AG09309 (cell line): ENCODE measurements at places on chromosomes 6 and 20.
A peak's percentile ranks its signal among the peaks of the same experiment; 100 is the strongest.

- DNase-seq, result no peak
Observed at GRCh38 chr20:10963717-10964266, 290.0 kb upstream of the JAG1 start.

DNA sequence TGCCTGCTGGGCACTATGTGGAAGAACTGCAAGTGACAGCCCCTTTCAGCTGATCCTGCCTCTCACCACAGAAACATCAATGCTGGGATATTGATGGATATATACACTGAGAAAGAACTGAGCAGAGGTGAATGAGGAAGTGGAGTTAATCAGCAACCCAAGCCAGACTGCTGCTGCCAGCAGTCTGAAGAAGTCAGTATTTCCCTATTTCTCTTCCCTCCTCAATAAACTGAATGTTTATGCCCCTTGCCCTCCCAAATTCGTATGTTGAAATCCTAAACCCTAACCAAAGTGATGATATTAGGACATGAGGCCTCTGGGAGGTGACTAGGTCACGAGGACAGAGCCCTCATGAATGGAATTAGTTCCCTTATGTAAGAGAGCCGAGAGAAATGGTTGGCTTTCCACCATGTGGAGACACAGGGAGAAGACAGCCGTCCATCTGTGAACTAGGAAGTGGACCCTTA is 76.3 kb downstream of the CDK19 start:
- no peak for DNase-seq

DNA sequence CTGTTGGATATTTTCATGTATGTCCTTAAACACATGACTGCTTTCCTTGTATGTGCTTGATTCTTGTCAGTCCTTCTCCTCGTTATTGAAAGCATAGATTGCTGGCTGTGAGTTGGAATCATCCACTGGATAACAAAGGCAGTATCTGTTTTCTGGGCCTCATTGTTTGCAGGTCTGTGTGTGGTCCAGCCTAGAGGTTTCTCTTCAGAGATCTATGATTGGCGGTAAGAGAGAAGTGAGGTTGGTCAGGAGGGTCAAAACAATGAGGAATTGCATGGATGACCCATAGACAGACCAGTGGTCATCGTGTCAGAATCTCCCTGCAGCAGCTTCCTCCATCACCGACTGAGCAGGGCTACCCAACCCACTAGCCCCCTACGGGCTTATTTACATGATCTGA is 915.0 kb downstream of the KIF16B start:
- no peak for DNase-seq

GRCh38 chr6:48606618-48607017 is 495.6 kb upstream of the PTCHD4 start:
- no peak for DNase-seq

DNA sequence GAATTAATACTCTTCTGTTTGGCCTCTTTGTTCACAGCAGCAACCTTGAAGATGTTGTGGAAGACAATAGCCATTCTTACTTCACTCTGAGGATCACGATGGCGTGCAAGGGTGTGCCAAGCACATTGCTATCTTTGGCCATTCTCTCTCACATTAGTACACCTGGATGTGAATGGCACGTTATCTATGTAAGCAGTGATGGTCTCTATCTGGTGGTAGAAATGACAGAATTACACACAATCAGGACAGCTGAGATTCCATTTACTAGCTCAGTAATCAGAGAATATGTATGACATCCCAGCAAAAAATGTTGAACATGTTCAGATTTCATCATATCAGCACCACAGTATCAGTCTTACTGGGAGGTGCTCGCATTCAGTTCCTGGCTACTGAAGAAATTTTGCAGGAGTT is 116.2 kb downstream of the LCA5 start:
- no peak for DNase-seq

- no peak for DNase-seq
Observed at GRCh38 chr6:142624978-142625715, 319.8 kb downstream of the HIVEP2 start.

DNA sequence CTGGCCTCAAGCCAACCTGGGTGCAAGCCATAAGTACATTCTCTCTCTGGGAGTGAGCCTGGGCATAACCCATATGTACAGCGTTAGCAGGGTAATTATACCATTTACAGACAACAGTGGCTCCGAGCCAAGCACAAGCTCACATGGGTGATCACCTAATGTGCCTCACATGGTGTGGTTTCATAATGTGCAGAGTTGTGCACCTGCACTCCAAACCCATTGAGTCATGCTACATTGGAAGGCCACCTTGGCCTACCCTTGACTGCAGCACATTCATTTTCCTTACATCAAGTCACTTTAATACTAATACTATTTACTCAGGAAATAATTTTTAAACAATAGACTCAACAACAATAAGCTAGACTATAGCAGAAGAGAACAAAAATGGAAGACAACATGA is 194.5 kb upstream of the PLN start:
- no peak for DNase-seq

- no peak for DNase-seq
Observed at GRCh38 chr20:45363611-45364492, 896 bp downstream of the SYS1 start.

DNA sequence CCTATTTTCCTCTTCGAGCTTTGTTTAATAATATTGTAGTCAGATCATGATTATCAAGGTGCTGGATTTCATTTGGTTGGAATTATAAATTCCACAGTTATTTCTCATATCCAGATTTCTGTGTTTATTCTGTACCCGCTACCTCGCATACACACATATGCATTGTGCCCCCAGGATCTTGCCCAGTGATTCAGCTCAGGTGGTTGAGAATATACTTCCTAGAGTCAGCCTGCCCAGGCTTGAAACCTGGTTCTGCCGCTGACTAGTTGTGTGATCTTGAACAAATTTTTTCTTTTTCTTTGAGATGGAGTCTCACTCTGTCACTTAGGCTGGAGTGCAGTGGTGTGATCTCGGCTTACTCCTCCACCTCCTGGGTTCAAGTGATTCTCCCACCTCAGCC is 14.7 kb downstream of the GINM1 start:
- no peak for DNase-seq

DNA sequence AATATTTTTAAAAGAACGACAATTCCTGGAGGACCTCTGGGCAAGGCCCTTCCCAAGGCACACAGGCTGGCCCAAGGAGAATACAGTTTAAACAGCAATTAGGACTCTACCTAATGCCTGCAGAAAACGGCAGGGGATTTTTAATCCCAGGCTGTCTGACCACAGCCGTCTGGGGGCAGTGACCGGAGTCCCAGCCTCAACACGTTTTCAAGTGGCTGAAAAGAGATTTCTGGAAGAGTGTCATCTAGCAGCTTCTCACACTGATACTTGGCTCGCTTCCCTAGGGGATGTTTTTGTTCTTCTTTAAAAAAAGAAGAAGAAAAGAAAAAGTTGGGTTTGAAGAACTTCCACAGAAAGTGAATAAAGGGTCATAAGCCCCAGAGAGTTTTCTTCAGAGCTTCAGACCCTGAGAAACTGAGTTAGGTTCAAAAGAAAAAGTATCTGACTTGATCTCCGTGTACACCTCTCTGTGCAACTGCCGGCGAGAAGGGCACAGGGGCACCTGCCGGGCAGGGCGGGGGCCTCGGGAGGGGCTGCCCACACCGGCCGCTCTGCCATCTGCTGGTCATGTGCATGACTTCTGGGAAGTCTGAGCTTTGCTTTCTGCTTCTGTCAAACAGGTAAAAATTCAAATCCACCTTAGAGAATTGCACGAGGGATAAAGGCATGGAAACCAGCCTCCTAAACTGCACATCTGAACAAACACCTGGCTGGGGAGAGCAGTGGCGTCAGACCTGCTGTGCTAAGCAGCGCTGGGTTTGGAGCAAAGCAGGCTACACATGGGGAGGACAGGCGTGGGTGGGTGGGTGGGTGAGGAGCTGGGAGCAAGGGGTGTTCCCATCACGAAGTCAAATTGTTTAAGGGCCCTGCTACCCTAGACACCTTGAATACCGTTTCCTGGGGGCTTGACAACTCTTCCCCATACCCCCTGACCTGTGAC is 33.0 kb downstream of the RRBP1 start:
- no peak for DNase-seq

DNA sequence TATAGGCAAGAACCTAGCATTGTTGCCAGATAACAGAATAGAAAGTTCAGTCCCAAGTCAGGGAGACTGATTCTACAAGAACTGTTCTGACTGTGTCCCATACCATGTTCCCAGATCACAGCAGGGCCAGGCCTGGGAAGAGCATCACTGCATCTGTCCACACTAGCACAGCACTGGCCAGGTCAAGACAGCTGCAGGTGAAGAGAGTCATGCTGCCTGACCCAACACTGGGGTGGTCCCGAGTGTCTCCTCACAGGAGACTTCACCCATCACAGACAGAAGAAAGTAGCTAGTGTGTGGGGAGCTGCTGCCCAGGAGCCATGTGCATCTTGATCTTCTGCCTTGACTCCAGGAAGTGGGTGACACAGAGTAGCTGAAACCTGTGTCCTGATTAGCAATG is 1.3 kb upstream of the CST9L start:
- DNase-seq, result no peak

GRCh38 chr6:165268987-165269386 is 40.4 kb downstream of the C6orf118 start:
- no peak for DNase-seq

- no peak for DNase-seq
Observed at GRCh38 chr6:5098501-5099270, 13.5 kb downstream of the PPP1R3G start.

DNA sequence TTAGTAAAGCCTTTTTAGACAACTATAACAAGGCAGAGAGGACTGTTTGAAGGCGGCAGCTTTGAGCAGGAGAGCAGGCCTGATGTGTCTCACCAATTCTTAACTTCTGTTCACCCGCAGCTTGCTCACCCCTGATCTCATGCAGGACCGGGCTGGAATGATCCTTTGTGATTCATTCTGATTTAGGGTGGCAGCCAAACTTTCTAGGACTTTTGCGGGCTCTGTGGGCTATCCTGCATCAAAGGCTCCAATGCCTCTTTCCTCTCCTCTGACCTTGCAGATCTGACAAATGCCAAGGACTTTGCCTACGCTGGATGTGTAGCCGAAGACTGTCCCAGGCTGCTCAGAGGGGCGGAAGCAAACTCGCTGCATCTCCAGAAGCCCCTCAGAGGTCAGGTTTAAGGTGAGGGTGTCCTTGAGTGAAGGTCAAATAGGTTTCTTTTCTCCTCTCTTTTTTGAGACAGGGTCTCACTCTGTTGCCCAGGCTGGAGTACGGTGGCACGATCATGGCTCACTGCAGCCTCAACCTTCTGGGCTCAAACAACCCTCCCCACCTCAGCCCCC is 72.3 kb downstream of the VEGFA start:
- peak; percentile 32 for DNase-seq

DNA sequence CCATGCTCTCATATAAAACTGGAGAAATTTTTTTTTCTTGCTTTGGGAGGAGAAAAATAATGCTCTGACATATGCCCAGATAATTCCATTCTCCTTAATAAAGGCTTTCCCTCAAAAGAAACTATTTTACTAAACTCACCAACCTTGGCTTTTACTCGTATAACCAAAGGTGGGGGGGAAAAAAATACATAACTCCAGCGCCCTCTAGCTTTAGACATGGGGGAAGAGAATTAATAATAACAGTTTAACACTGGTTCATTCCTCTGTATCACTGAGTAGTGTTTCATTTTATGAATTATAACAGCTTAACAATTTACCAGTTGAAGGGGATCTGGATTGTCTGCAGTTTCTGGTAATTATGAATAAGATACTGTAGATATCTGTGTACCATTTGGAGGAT is 1226.1 kb downstream of the GRIK2 start:
- no peak for DNase-seq

DNA sequence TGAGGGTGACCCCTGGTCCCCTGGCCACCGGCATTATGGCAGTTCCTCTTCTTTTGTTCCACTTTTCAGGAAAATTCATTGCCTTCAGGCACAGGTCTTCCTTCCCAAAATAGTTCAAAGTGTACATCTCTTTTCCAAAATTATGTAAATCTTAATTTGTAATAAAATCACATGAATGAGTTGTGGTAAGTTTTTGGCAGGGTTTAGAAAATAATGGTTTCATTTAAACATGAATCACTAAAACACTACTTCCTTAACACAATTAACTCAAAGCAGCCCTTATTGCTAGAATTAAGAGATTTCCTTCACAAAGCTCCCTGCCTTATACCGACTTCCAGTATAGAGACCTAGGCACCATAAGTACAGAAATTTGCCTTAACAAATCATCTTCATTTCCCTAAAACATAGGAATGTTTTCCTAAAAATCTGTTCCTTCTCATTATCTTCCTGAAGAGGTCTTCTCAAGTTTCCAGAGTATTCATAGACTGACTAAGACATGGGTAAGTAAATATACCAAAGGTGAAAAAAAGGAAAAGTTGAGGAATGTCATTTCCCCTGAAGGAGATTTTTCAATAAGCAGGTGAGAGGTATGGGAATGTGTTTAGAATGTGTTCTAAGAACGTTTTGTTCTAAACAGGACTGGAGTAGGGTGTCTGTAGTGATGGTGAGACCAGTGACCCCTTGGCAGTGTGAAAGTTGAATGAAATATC is 148.2 kb upstream of the CITED2 start:
- no peak for DNase-seq

DNA sequence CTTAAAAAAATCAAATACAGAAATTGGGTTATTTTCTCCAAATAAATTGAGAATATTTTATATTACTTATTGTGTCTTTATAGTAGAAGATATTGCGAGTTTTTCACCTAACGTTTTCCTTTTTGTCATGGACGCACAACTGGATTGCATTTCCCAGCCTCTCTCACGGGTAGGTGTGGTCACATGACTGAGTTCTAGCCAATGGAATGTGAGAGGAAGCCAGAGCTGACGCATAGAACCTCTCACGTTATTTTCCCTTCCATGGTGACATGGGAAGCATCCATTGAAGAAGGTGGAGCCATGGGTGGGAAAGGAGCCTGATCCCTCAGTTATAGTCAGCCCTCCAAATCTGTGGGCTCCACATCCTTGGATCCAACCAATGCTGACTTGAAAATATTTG is 155.9 kb upstream of the UST start:
- no peak for DNase-seq

GRCh38 chr6:39695447-39695846 is 29.8 kb downstream of the KIF6 start:
- no peak for DNase-seq

DNA sequence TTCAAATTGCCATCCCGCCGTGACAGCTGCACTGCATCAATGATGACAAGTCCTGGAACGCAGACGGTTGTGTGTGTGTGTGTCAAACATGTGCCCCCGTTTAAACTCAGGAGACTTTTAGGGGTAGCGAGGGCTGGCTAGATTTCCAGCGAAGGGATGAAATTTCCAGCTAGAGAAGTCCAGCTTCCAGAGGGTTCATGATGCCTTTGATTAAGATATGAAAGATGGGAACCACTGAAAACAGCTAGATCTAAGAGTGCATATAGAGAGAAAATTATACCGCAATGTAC is 644 bp downstream of the KIZ start:
- no peak for DNase-seq
